Nucleus accumbens (tissue), 56 donors: ENCODE measurements at places on chromosomes 3 and 15.

GRCh38 chr3:195458316-195458717, 15.5 kb upstream of the ACAP2 start:
- DNase-seq = no peak

DNA sequence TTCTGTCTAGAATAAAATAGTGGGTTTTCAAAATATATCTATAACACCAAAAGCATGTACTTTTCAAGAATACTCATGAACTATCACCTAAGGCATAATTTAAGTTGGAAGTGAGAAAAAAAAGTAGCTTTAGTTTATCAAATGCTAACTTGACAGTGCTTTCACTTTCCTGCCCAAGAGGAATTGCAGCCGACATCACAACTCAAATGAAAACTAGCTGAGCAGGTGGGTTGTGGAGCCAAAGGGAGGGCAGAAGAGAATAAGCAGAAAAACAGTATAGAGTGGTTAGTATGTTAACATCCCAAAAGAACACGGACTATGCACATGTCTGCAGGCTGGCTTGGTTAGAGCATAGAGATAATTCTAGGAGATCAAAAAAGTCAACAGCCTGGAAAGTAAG, 120.9 kb downstream of the NEDD4 start:
- DNase-seq = no peak

DNA sequence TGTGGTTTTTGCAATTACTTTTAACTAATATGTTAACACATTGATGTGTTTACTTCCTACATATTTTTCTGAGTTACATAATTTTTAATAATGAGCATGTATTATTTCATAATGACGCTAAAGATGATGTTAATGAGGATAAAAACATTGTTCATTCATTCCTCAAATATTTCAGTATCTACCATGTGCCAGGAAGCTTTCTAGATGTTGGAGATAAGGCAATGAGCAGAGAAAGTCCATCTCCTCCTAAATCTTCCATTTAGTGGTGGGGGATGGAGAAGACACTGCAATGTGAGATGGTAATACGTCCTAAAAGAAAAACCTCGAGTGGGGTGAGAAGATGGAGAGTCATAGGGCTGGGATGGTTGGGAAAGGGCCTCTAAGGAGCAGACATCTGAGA, 132.7 kb downstream of the MYLK start:
- DNase-seq = no peak

DNA sequence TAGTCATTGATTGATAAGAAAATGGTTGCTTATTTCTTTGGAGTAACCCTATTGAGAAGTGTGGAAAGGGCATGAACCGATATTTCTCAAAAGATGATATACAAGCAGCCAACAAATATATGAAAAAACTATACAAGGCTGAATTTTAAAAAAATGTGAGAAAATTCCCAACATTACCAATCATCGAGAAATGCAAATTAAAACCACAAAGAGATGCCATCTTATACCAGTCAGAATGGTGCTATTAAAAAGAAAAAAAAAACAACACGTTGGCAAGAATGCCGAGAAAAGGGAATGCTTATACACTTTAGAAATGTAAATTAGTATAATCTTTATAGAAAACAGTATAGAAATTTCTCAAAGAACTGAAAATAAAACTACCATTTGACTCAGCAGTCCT, 77.7 kb upstream of the ROBO1 start:
- no peak for DNase-seq

DNA sequence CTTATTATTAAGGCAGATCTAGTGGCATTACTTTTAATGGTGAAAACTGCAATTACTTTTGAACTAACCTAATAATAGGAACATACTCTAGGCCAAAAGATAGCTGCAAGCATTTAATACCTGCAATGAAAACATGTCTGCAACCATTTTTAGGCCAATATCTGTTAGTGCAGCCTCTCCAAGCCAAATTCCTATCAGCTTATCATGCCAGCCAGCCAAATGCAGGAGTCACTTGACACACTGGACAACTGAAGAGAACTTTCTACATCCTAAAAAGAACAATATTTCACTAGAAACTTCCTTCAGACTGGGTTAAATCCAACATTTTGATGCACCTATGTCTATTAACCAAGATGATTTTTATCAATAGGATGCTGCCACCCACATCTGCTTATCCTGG, 33.8 kb downstream of the CCDC54 start:
- no peak for DNase-seq

GRCh38 chr3:38059591-38059990, 20.6 kb downstream of the DLEC1 start:
- DNase-seq = no peak

GRCh38 chr3:182226995-182227394, 515.3 kb downstream of the SOX2 start:
- no peak for DNase-seq

DNA sequence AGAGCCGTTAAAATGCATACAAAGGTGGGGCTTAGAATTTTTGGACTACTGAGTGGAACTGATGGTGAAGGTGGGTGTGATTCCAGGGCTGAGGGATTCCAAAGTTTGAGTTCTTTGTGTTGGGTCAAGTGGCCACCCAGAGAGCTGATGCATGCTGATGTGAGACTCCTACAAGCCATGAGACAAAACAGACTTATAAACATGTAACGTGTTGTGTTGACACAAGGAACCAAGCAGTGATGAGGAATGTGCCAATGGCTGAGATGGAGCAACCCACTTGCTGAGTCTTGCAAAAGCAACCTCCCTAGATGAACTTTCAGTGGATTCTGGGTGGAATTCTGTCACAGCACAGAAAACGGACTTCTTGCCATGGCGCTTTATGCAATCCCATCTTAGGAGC, 289.0 kb downstream of the TLE3 start:
- DNase-seq = no peak

DNA sequence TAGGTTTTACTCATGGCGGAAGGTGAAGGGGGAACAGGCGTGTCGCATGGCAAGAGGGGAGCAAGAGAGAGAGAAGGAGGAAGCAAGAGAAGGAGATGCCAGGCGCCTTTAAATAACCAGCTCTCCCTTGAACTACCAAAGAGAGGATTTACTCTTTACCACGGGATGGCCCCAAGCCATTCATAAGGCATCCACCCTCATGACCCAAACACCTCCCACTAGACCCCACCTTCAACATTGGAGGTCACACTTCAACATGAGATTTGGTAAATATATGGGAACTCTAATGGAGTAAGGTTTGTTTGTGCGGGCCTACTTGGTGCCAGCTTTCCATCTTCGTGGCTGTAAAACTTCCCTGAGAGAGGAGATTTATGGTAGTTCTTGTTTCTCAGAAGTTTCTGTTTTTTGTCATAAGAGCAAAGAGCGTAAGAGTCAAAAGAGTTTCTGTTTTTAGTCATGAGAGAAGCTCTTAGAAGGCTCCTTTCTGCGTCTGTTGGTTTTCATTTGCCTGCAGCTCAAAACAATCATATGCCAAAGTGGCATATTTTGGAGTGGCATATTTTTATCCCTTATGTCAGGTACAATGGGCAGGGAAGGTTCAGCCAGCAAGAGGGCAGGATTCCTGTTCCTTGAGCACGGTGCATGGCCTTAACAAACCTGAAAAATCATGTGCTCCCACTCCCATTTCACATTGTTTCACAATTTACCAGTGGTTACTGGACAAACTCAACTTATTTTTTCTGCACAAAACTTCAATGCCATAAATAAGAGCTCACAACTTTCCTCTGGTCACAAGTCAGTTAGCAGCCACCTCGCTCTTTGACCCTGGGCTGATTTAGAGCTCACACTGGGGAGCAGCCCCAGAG, 12.5 kb downstream of the PML start:
- DNase-seq = no peak

- no peak for DNase-seq
Observed at GRCh38 chr3:27467545-27467944, 16.6 kb downstream of the SLC4A7 start.

- no peak for DNase-seq
Observed at GRCh38 chr15:65558336-65558735, 28.1 kb downstream of the HACD3 start.
